ENCODE measurements at places on chromosomes 4 and X.
A peak's percentile ranks its signal among the peaks of the same experiment; 100 is the strongest.

DNA sequence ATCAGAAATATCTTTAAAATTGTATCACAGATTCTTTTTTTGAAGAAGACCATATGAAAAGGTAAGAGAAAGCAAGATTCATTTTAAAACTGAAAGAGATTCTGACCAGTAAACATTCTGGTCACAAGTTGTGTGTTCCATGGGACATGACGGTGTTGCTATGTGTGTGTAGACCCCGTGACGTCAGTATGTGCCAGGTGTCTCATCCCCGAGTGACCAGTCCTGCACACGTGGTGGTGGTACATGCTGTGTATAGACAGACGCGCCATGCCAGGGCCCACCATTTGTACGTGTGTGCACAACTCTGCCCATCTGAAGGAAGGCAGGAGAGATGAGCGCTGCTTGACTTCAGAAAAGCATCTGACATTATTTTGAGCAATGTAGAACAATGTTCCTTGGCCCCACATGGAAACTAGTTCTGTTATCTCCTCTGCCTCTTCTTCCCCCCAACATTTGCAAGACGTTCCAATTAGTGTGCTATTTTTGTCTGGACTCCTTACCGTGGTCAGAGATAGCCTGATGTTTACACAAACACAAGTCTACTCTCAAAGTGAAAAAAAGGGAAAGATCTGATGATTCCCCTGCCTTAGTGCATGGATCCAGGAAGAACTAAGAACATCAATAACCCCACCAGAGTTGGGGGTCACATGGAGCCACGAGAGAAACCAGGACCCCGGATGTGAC is 51.2 kb downstream of the IRF2 start:
- no peak for DNase-seq

DNA sequence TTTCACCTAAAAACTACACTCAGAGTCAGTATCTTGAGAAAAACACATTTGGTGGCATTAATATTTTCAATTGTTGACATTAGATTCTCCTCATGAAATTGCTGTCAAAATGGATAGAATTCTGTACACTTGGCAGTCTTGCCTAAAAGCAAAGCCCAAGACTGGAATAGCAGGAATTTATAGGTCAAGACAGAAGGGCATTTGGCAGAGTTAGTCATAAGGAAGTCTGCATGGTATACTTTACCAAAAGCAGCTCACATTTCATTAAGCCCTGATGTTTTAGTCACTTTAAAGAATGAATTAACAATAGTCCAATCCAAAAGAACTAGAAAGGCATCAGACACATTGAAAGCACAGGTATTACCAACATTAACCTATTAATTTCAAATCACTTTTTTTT is 7.1 kb downstream of the CCDC160 start:
- no peak for DNase-seq

- no peak for DNase-seq
These were observed 84.7 kb downstream of the HPRT1 start for GRCh38 chrX:134544513-134545151.

- peak; percentile 68 for DNase-seq
These were observed 42.5 kb upstream of the ANTXR2 start for GRCh38 chr4:80115368-80116181.

DNA sequence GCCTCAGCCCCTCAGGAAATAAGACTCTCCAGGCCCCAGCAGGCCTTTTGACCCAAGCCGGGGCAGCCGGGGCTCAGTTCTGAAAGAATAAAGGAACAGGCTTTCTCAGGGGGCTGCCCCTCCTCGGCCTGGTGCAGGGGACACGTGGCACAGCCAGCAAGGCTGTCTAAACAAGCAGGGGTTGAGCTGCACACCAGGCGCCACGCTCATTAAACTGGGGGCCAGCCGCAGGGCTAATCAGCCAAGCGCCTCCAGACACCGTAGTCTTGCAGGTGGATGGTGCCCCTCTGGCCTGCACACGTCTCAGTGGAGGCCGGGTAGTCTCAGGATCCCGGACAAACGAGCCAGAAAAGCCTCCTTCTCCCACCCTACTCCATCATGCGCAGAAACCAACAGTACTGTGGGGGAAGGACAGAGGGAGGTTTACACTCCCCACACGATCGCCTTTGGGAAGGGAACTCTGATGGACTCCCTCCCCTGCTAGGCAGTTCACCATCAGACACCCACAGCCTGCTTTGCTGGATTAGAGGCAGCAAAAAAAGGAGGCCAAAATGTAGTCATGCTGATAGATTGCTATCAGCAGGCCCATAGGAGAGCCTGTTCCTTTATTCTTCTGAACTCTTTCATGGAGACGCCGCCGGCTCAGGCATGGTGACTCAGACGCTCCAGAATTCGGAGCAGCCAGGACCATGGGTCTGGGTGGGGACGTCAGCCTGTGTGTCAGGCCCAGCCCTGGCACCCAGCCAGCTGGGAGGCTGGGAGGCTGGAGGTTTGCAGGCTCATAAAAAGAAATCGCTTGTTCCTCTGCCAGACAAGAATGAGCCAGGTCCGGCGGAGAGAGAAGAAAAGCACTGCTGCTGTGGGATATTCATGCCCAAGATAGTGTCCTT is 342.4 kb downstream of the BCOR start:
- DNase-seq: peak; percentile 67

GRCh38 chr4:113539408-113539807 is 222.1 kb downstream of the CAMK2D start:
- DNase-seq: peak; percentile 83

DNA sequence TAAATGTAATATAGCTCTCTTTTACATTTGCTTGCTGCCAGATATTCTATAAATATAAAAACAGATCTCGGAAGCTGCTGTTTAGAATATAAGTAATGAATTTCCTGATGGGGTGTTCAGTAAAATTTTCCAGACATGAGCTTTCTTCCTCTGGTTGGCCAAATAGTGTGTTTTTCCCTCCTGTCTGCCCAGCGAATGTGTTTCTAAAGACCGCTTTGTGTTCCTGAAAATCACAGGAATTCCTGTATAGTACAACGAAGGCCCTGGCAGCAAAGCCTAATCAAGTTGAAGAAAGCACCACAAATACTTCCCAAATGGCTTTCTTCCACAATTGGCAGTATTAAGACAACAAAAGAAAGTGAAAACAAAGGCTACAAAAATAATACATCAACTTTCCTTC is 494.1 kb downstream of the INPP4B start:
- no peak for DNase-seq

GRCh38 chrX:38654302-38654701 is 93.0 kb downstream of the TSPAN7 start:
- DNase-seq: no peak

- no peak for DNase-seq
These were observed 6.5 kb downstream of the ZNF185 start for GRCh38 chrX:152904151-152905080.

- no peak for DNase-seq
These were observed 30.9 kb downstream of the CD38 start for GRCh38 chr4:15809058-15809457.
